NCI-H82 (cell line): ENCODE measurements at places on chromosomes 5 and 9.

DNA sequence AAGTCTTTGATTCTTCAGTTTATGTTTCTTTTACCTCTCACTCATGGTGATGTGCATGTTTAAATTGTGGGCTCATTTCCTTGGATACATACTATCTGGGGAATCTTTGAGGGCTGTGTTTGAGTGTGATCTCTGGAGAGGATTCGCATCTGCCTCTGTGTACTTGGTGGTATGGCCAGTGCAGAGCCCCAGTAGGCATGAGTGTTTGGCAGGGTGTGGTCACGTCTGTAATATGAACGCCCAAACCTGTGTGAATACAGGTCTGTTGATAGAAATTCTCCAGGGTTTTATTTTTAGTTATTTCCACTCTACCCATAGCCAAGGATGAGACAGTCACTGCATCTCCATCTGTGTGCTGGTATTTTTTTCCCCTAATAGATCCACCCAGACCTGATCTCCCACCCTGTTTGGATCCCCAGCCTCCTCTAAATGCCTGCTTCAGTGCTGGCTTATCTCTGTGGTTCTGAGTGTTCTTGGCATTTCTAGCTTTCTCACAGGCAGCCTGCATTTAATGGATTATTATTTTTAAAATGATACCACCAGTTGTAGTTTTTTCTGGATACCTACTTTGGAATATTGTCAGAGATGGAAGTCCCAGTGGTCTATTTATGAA, 37.5 kb downstream of the TJP2 start:
- no peak for DNase-seq

- peak; percentile 68 for DNase-seq
Observed at GRCh38 chr9:129026442-129027223, 1.5 kb downstream of the SH3GLB2 start.

- DNase-seq, result no peak
Observed at GRCh38 chr5:72559866-72560766, 52.9 kb upstream of the ZNF366 start.

- DNase-seq, result no peak
Observed at GRCh38 chr9:117729375-117729774, 25.2 kb downstream of the TLR4 start.

DNA sequence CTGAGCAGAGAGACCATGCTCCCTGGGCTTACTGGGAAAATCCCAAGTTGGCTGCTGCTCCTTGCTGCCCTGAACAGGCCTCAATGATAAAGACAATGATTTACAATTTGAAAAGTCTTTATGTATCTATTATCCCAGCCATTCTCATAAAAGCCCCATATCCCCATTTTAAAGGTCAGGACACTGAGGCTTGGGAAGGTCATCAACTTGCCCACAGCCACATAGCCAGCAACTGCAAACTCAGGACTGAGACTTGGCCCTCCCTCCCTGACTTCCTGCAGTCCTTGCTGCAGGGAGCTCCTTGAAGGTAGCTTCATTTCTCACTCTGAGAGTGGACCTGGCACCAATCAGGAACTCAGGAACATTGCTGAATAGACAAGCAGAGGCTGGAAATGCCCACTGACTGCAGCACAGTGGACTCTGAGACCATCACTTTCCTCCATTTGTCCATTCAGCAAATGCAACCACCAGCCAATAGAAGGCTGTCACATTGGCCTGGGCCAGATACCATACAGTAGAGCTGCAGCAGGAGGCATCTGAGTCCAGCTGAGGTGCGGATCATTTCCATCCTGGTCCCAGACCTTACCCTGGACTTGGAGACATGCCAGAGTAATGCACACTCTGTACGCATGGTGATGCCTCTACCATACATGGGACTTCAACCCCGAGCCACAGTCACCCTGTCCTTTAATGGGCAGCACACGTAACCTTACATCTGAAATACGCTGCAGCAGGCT, 18.3 kb downstream of the TNIP1 start:
- no peak for DNase-seq

DNA sequence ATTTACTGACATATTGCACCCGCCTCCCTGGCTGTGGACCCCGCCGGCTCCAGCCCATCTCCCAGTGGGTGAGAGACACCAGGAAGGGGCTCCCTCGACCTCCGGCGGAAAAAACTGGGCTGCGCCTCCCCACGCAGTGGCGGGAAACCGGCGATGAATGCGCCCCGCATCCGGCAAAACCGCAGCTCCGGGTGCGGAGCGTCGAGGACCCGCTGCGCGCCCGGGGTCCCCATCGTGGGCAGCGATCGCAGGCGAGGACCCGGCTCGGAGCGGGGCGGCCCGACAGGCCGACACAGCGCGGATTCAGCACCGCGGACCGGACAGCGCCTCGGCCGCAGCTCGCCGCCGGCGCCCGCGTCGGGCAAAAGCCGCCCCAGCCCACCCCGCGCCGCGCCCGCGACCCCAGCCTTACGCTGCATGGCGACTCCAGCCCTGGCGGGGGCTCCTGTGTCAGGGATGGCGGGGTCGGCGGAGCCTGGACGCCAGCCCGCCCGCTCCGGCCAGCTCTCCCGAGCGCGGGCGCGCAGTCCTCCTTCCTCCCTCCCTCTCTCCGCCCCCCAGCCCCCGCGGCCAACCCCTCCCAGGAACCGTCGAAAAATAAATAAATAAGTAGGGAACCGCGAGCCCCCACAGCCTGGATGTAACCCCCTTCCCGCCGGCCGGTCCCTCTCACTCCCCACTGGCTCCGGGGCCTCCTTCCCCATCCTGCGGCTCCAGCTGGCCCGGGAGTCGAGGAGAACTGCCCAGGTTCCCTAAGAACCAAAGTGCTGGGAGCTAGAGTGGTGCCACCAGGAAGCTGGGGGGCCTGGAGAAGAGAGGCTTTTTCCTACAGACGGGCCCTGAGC, 3.1 kb downstream of the LHX3 start:
- DNase-seq, result no peak

DNA sequence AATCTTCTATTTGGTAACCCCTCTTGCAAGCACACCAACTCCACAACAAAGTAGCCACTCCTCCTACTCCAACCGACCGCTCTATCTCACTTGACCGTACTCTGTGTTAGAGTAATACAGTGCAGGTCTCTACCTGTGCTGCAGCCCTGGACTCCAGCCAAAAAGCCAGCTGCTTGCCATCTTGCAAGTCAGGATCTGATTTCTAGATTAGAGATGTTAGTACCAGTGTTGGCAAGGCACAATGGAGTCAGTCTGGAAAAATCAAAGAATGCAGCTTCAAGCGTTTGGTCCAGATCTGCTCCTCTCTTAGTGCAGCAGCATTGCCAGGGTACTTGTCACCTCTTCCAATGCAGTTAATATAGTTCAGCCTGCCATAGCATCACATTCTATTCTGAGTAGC, 477.6 kb downstream of the ZSWIM6 start:
- peak; percentile 54 for DNase-seq

GRCh38 chr5:157214861-157215513, 34.3 kb downstream of the ITK start:
- DNase-seq, result no peak

DNA sequence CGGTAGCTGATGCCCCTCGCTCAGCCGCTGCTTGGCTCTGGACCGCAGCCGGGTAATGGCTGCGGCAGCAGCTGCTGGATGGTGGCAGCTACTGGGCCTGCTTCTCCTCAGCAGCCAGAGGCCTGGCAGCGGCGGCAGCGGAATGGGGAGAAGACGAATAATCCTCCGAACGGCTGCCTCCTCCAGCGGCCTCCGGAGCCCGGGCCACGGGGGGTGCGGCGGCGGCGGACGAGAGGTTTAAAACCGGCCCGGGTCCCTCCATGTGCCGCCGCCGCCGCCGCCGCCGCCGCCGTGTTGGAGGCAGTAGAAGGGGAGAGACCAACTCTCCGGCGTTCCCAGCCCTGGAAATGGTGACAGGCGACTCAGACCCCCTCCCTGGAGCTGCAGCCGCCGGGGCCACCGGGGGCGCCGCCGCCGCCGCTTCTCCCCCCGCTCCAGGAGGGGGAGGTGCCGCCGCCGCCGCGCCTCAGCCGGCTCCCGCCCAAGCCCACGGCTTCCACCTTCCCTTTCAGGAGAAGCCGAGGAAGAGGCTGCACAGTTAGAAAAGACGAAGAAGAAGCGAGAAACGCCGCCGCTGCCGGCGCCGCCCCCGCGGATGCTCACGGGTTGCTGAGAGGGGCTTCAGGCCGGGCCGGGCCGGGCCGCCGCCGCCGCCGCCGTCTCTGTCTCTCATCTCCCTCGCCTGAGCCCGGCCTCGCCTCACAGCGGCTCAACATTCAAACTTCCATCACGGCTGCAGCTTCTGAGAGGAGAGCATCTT, 118.4 kb upstream of the PRSS3 start:
- DNase-seq, result peak; percentile 79

DNA sequence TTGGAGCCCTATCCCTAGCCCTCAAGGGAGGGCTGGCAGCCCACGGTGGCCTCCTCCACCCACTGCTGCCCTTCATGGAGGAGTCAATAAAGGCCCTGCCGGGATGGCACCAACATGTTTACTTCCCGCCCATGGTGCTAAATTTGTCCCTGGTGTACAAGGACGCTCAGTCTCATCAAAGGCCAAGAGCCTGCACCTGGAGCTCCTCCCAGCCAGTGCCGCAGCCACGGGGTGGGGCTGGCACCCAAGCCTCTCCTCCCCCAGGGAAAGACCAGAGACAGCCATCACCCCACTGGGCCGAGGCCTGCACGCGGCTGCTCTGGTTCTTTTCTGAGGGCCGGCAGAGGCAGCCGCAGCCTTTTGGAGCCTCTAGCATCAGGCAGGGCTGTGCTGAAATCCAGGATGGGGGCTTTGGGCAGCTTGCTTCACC, 34.8 kb upstream of the RXRA start:
- no peak for DNase-seq

DNA sequence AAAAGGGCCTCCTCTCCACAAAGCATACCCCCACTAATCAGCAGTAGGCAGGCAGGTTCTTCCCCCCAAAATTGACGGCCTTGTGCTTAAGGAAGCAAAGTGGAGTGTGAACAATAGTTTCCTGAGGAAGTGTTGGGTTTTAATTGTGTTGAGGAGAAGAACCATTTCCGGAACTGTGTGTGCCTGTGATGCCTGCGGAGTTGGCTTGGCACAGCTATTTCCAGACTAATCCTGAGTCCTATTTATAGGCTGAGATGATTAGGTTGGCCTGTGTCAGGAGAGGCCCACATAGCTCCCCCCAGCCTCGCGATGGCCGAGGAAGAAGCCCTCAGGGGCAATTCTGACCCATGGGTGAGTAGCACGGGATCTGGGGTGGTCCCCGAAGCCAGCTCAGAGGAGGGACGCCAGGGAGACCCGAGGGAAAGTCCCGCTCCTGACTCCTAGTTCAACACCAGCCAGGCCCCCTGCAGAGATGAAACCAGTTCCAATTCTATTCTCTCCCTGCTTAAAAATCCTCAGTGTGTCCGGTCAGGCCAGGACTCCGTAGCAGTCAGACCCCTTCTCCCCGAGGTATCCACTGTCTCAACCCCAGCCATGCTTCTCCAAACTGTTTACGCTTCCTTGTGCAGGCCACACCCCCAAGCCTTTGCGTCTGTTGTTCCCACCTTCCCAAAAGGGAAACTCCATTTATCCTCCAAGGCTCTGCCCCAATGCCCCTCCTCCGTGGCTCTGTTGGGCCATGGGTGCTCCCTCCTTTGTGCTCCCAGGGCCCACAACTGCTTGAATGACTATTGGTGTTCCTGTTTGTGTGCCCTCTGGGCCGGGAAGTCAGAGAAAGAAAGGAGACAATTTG, 18.1 kb downstream of the GSN start:
- DNase-seq, result peak; percentile 34

DNA sequence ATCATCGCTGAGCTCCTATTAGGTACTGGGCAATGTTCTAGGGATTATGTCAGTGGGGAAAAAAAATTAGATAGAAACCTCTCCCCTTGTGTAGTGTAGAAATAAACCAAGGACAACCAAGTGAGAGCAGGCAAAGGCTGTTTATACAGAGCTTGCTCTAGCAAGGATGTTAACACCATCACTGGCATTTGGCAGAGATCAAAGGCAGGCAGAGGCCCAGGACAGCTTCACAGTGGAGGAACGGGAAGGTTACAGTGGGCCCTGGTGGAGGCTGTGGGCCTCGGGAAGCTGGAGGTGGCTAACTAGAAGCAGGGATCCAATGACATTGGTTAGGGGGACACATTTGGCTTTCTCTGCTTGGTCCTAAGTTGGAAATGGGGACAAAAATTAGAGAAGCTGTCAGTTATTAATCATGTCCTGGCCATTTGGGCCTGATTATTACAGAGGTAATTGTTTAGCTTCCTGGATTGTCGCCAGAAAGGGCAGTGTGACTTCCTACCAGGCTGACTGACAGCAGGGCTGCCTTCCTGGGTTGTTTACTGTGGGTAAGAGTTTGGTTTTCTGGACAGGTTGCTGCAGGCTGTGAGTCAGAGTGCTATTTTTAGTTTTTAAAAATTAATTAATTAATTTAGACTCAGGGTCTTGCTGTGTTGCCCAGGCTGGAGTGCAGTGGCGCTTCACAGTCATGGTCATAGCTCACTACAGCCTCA, 259.3 kb downstream of the ROR2 start:
- no peak for DNase-seq

DNA sequence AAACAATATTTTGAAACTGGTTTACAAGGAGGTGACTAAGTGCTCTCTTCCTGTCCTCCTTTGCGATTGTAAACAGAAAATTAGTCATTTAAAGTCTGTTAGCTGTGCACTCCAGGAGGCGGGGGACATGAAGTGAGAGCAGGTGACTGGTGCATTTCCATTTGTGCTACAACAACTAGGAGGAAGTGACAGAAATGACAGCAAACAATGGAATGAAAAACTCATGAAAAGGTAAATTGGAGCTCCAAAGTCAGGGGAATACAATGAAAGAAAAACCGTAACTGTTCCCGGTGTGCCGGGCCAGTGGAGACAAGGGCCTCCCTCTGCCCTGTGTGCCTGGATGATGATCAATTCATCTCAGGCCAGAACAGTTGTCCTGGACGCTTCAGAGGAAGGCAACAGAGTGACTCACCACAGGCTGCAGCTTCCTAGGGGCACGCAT, 439.9 kb downstream of the GADD45G start:
- DNase-seq, result no peak

DNA sequence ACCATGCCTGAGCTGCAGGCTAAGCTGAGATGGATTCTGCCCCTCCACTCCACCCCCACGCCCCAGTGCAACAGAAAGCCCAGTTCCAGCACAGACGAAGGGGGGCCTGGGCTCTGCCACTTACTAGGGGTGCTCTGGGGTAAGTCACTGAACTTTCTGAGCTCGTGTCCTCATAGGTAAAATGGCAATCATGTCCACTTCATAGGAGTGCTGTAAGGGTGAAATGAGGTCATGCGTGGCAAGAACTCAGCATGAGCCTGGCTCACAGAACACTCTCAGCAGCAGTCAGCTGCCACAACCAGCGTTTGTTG, 8.4 kb upstream of the PSD2 start:
- DNase-seq, result no peak

DNA sequence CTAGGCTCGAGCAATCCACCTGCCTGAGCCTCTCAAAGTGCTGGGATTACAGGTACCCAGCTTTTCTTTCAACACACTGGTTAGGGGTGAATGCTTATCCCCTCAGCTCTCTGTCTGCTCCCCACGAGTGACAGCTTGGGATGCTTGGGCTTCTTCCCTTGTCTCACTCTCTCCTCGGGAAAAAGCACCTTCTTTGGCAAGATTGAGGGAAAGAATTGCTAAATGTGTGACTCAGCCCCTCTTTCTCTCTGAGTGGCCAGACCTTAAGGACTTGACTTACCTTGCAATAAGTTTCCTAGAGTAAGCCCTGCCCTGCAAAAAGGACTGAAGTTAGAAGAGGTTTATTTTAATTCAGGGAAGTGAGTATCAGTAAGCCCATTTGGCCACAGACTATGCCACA, 68.1 kb upstream of the ERBIN start:
- no peak for DNase-seq
